ENCODE measurements at places on chromosomes 12 and 14.

DNA sequence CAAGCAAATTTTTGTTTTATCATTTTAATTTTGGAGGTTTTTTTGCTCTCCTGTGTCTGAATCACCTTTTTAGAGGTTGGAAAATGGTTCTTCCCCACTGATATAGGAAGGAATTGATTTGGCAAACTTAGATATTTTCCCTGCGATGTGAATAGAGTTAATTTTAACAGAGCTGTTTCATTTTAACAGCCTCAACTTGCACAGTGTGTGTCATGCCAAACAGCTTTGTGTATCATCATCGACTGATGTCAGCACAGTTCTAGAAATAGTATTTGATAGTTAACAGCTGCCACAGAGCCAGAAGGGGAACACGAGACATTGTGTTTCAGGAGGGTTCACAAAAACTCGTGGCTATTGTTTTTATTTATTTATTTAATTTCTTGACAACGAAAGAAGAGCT lies 243.1 kb upstream of the FOXN3 start:
- no peak for DNase-seq

DNA sequence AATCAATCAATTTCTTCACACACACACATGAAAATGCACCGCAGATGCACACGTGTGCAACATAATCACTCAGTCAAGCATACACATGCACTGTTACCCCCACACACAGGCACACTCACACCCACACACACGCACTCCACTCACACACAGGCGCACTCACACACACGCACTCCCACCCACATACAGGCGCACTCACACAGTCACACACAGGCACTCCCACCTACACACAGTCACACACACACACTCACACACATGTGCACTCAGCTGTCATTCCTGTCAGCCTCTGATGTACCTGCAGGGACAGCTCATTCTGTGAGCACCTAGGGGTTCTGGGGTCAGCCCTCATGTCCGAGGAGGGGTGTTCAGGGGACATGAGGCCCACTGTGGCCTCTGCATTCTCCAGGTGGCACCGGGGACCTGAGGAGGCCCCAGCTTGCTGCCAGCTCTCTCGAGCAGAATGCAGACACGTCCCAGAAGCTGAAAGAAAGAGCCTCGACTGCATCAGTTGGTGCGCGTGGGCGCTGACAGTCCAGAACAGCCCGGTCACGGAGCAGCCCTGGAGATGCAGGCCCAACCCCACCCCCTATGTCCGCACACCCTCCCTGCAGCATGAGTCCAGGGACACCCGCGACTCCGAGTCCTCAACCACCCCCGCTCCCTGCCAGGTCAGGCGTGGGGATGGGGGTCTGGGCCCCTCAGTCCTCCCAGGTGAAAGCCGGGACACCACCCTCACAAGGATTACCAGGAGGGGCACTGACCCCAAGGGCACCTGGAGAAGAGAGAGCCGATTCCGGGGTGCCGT lies 69.3 kb downstream of the NOC4L start:
- DNase-seq, result no peak

- no peak for DNase-seq
These were observed 124.2 kb downstream of the SRGAP1 start for GRCh38 chr12:63968673-63969072.

GRCh38 chr14:55936691-55937090 lies 181.5 kb upstream of the PELI2 start:
- DNase-seq, result no peak

- no peak for DNase-seq
These were observed 55.5 kb upstream of the ESRRB start for GRCh38 chr14:76320486-76320885.

GRCh38 chr14:61553730-61554641 lies 141.3 kb upstream of the HIF1A start:
- no peak for DNase-seq

Data from T-helper 2 cell (primary cell).